ENCODE measurements at places on chromosomes 5 and 9. TPM values are rescaled to one million over a fixed set of nuclear protein-coding genes. Genes with fewer than 3 reads are reported as not detected.

The PAM gene
- total RNA-seq, result 24.7 TPM

The EDIL3 gene
- total RNA-seq, result 0.14 TPM

The GFRA3 gene
- not detected for total RNA-seq

The SVEP1 gene
- total RNA-seq, result 1.6 TPM

The IL3 gene
- not detected for total RNA-seq

The PCDHGB4 gene
- total RNA-seq, result 0.56 TPM

The ZMAT2 gene
- total RNA-seq, result 81.9 TPM

The TENT4A gene
- total RNA-seq, result 17.5 TPM

The FCN2 gene
- total RNA-seq, result not detected

The PCDHGA2 gene
- total RNA-seq, result 0.62 TPM

The HACD4 gene
- 0.96 TPM for total RNA-seq

The CYLC2 gene
- total RNA-seq, result not detected

The THOC3 gene
- 64.4 TPM for total RNA-seq

The NCS1 gene
- 48.9 TPM for total RNA-seq

The BTNL3 gene
- not detected for total RNA-seq

The IL33 gene
- 0.27 TPM for total RNA-seq

The ST6GALNAC4 gene
- total RNA-seq, result 17.0 TPM

The PPIC gene
- 17.0 TPM for total RNA-seq

The ADGRV1 gene
- 0.56 TPM for total RNA-seq

The FGF1 gene
- total RNA-seq, result 0.44 TPM

The PLEKHG4B gene
- total RNA-seq, result 1.3 TPM

The NUTM2F gene
- total RNA-seq, result not detected

The CD14 gene
- 4.3 TPM for total RNA-seq

The CD72 gene
- total RNA-seq, result 0.16 TPM

The ARL14EPL gene
- 0.43 TPM for total RNA-seq

The CD274 gene
- 2.1 TPM for total RNA-seq

The PPP2R2B gene
- total RNA-seq, result 0.08 TPM

The PNPLA7 gene
- total RNA-seq, result 0.54 TPM

The SLC12A7 gene
- total RNA-seq, result 27.0 TPM

The IL5 gene
- total RNA-seq, result not detected

The TEX48 gene
- not detected for total RNA-seq

The HARS1 gene
- total RNA-seq, result 77.1 TPM

The STK32A gene
- 0.24 TPM for total RNA-seq

The PRSS3 gene
- total RNA-seq, result 9.9 TPM

The ANKRD34B gene
- total RNA-seq, result 0.17 TPM

The LRRC19 gene
- not detected for total RNA-seq

The GDF9 gene
- 0.17 TPM for total RNA-seq
